Body of pancreas (tissue), 4 donors: ENCODE measurements at places on chromosomes 16 and 17. TPM values are rescaled to one million over a fixed set of nuclear protein-coding genes. Genes with fewer than 3 reads are reported as not detected.

GRCh38 chr16:76622876-76623275, 345.7 kb downstream of the CNTNAP4 start:
- no peak for DNase-seq
- no peak overlapping the region for H3K4me3 ChIP-seq
- no peaks in the 10 kb centered on the region for H3K36me3 ChIP-seq
- H3K27me3 ChIP-seq: no peaks in the 10 kb centered on the region
- H3K27ac ChIP-seq: no peak overlapping the region

GRCh38 chr17:4607773-4608187, 23.5 kb downstream of the SMTNL2 start:
- H3K27ac ChIP-seq: peak overlapping the region; percentile 31
- DNase-seq: peak; percentile 79

DNA sequence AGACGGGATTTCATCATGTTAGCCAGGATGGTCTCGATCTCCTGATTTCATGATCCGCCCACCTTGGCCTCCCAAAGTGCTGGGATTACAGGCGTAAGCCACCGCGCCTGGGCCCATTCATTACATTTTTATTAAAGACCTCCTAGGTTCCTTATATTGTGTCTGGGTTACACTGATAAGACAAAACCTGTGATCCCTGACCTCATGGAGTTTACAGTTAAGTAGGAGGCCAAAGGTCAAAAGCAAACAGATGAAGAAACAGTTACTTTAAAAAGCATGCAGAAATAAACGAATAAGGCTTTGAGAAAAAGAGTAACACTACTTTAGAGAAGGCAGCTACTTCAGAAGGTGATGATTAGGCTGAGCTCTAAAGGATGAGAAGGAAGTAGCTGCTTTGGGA, 14.9 kb upstream of the HLF start:
- no peak overlapping the region for H3K27ac ChIP-seq
- no peaks in the 10 kb centered on the region for H3K36me3 ChIP-seq
- no peaks in the 10 kb centered on the region for H3K27me3 ChIP-seq
- H3K4me3 ChIP-seq: no peak overlapping the region
- DNase-seq: no peak

GRCh38 chr16:56346131-56346890, 79.0 kb downstream of the AMFR start:
- no peaks in the 10 kb centered on the region for H3K27me3 ChIP-seq
- H3K27ac ChIP-seq: no peak overlapping the region
- DNase-seq: no peak
- H3K4me1 ChIP-seq: no peaks in the 10 kb centered on the region
- no peak overlapping the region for H3K4me3 ChIP-seq
- no peaks in the 10 kb centered on the region for H3K36me3 ChIP-seq

DNA sequence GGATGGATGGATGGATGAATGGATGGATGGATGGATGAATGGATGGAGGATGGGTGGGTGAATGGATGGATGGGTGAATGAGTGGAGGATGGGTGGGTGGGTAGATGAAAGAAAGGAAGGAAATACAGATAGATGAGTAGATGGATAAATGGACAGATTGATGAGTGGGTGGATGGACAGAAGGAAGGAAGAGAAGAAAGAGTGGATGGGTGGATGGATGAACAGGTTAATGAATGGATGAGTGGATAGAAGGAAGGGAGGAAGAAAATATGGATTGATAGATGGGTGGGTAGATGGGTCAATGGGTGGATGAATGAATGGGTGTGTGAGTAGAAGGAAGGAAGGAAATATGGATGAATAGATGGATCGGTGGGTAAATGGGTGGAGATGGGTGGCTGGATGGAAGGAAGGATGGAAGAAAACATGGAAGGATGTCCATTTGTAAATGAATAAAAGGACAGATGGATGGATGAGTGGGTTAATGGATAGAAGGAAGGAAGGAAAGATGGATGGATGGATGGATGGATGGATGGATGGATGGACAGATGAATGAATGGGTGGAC, 97.3 kb upstream of the TNRC6C start:
- H3K27me3 ChIP-seq: no peaks in the 10 kb centered on the region
- no peaks in the 10 kb centered on the region for H3K36me3 ChIP-seq
- no peak for DNase-seq
- no peak overlapping the region for H3K4me3 ChIP-seq
- H3K4me1 ChIP-seq: no peaks in the 10 kb centered on the region
- no peak overlapping the region for H3K27ac ChIP-seq

The CYLD gene
- 27.5 TPM for total RNA-seq

GRCh38 chr16:78269256-78269655, 169.8 kb downstream of the WWOX start:
- H3K27ac ChIP-seq: no peak overlapping the region
- no peak overlapping the region for H3K4me3 ChIP-seq
- DNase-seq: no peak
- peaks cover 5% of the 10 kb centered on the region for H3K4me1 ChIP-seq

DNA sequence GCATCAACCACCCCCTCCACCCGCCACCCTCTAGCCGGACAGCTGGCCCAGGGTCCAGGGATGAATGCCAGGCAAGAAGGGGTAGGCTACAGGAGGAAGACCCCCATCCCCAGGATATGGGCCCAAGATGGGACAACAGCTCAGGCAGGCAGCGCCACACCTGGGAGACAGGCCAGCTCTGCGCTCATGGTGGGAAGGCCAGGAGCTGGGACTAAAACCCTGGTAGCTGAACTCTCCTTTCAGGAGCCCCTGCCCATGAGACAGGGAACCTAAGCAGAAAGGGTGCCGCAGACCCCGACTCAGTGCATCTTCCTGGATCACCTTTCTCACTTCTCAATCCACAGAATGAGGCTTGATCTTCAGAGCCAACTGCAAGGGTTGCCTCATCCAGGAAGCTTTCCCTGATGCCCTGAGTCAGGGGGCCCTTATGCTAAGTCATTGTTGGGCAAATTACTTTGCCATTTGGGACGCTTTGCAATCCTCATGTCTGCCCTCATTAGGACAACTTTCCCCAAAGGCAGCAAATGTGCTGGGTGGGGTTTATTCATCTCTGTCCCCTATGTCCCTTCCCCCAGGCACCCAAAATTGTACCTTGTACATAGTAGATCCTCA, 9.0 kb downstream of the ZDHHC1 start:
- H3K4me3 ChIP-seq: no peak overlapping the region
- H3K4me1 ChIP-seq: peaks cover 26% of the 10 kb centered on the region
- no peak overlapping the region for H3K27ac ChIP-seq
- no peaks in the 10 kb centered on the region for H3K27me3 ChIP-seq
- no peaks in the 10 kb centered on the region for H3K36me3 ChIP-seq
- no peak for DNase-seq

The RNF43 gene
- 8.3 TPM for total RNA-seq

The KRTAP4-5 gene
- not detected for total RNA-seq

The ATP6V0C gene
- 38.9 TPM for total RNA-seq

- peaks cover 26% of the 10 kb centered on the region for H3K4me1 ChIP-seq
- peak overlapping the region; percentile 50 for H3K4me3 ChIP-seq
Measured at GRCh38 chr17:2042390-2042847, 597 bp downstream of the OVCA2 start.

DNA sequence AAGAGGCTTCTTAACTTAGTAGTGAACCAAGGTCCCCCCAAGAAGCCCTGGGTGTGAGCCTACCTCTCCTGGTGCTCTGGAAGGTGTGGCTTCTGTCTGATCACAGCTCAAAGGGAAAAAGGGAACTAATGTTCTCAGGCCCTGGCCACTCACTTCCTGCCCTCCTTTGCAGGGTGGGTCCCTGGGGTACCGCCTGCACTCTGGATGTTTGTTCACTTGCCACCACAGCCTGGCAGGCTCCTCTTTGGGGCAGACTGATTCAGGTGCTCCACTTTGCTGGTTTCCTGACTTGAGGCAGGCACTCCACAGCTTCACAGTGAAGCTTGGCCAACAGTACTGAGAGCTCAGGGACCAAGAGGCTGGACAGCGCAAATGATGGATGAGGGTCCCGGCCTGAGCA, 5.9 kb upstream of the MYO15A start:
- no peaks in the 10 kb centered on the region for H3K36me3 ChIP-seq
- DNase-seq: no peak
- H3K4me3 ChIP-seq: no peak overlapping the region
- no peaks in the 10 kb centered on the region for H3K4me1 ChIP-seq

DNA sequence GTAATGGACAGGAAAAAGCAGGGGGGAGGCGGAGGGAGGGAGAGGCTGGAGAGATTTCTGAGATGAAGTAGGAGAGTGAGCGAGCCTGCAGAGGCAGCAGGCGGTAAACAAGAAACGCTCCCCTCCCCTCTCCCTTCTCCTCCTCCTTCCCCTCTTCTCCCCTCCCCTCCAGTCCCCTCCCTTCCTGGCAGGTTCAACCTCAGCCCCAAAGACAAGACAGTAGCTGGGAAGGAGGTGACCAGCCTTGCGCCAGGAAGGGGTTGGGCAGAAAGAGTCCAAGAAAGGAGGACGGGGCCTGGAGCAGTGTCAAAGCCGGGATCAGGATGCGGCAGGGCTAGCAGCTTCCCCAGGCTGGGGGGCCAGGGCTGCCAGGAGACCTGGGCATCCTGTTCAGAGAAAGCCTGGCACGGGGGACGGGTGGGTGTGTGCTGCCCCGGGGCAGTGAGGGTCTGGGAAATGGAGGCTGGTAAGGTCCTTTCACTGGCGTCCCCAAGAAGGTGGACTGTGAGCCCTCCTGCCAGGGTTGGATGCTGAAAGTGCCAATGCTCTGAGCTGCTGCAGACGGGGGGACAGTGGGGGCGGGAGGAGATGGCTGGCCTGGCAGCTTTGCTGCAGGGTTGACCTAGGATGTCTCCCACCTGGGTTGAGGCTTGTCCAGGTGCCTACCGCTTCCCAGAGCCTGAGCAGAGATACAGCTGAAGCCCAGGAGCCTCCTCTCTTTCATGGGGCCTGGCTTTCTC, 261.6 kb upstream of the TNRC6C start:
- H3K4me1 ChIP-seq: no peaks in the 10 kb centered on the region
- no peak overlapping the region for H3K4me3 ChIP-seq
- H3K36me3 ChIP-seq: no peaks in the 10 kb centered on the region
- no peaks in the 10 kb centered on the region for H3K27me3 ChIP-seq
- no peak overlapping the region for H3K27ac ChIP-seq

DNA sequence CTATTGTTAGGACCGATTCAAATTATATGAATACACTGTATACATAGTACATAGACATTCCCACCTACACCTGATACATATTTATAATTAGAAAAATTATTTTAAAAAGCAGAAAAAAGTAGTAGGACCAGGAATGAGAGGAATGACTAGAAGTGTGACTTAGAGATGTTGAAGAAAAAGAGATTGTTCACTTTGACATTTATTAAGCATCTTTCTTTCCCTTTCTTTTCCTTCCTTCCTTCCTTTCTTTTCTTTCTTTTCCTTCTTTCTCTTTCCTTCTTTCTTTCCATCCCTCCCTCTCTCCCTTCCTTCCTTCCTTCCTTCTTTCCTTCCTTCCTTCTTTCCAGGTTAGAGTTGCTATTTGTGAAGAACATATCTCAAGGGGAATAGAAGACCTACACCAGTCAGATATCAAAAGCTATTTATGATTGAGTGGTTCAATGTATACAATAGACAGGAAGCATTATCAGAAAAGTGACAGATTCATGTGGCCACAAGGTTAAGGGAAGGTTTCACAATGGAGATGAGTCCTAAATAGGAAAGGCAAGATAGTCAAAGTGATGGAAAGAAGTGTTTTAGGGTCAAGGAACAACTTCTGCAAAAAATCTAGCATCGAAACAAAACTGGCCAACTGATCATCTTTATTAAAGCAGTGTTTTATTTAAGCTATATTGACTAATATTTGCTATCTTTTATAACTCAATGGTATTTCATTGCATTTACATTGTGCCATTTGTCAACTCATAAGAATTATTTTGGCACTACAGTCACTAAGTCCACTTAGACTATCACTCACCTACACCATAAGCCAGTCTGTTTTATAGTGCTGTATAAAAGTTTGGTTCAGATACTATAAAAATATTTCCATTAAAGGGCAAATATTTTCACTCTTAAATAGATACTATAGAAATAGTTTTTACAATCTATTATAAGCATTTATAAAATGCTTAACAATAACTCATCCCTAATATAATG, 54.1 kb upstream of the NACA2 start:
- DNase-seq: no peak
- H3K4me3 ChIP-seq: no peak overlapping the region
- no peaks in the 10 kb centered on the region for H3K27me3 ChIP-seq

The CCL16 gene
- 0.78 TPM for total RNA-seq

The CDH13 gene
- 2.9 TPM for total RNA-seq

GRCh38 chr16:57817680-57818079, 15.4 kb upstream of the KIFC3 start:
- H3K4me1 ChIP-seq: peaks cover 63% of the 10 kb centered on the region
- H3K27ac ChIP-seq: no peak overlapping the region
- H3K36me3 ChIP-seq: no peaks in the 10 kb centered on the region
- H3K27me3 ChIP-seq: no peaks in the 10 kb centered on the region
- no peak overlapping the region for H3K4me3 ChIP-seq
- DNase-seq: no peak

GRCh38 chr16:26070302-26071100, 378.7 kb downstream of the HS3ST4 start:
- no peak overlapping the region for H3K27ac ChIP-seq
- no peak for DNase-seq
- no peaks in the 10 kb centered on the region for H3K27me3 ChIP-seq
- no peak overlapping the region for H3K4me3 ChIP-seq

The FBXO39 gene
- total RNA-seq: not detected

The METRN gene
- 36.6 TPM for total RNA-seq

DNA sequence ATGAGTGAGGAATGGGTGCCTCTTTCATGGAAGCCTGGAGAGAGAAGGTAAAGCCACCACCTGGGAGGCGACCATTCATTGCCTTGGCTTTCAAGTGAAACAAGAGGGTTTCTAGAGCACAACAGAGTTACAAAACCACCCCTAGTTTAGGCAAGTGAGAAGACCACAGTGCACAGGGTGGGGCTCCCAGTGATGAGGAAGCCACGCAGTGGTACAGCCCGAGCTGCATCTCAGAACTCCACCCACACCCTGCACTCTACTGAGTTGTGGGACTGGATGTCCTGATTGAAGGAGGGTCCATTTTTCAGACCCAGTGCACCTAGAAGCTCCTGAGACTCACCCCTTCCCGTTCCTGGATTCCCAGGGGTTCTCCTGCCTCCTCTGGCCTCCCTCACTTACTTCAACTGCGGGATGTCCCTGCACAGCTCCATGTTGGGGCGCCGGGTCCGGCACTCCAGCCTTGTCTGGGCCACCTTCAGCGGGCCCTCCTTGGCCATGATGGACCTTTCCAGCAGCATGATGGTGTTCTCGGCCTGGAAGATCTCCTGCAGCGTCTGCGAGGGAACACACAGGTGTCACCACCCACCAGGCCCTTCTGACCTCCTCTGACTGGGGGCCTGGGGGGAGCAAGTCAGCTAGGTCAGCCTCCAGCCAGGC, 55.1 kb upstream of the EMP2 start:
- no peak overlapping the region for H3K27ac ChIP-seq
- no peak for DNase-seq
- H3K4me3 ChIP-seq: no peak overlapping the region
- H3K4me1 ChIP-seq: no peaks in the 10 kb centered on the region

The CD300LB gene
- total RNA-seq: not detected

The IKZF3 gene
- 0.78 TPM for total RNA-seq

DNA sequence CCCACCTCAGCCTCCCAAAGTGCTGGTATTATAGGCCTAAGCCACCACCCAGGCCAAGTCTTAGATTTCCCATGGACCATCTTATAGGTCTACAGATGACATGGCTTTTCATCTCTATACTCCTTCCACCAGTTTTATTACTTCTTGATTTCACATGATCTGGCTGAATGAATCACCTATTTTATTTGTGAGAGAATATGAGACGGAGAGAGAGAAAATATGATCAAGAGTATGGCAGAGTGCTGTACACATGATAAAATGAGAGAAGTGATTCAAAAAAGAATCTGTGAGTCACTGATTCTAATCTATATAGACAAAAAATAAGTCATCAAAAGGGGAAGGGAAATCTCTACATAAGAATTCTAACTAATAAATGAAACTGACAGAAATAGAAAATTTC, 13.7 kb downstream of the ACSM1 start:
- no peak for DNase-seq
- no peak overlapping the region for H3K4me3 ChIP-seq
- no peak overlapping the region for H3K27ac ChIP-seq
- H3K4me1 ChIP-seq: peaks cover under 1% of the 10 kb centered on the region
- no peaks in the 10 kb centered on the region for H3K27me3 ChIP-seq
- H3K36me3 ChIP-seq: no peaks in the 10 kb centered on the region
